NCI-H69 (cell line): ENCODE measurements at places on chromosomes 11 and 22.
A peak's percentile ranks its signal among the peaks of the same experiment; 100 is the strongest.

DNA sequence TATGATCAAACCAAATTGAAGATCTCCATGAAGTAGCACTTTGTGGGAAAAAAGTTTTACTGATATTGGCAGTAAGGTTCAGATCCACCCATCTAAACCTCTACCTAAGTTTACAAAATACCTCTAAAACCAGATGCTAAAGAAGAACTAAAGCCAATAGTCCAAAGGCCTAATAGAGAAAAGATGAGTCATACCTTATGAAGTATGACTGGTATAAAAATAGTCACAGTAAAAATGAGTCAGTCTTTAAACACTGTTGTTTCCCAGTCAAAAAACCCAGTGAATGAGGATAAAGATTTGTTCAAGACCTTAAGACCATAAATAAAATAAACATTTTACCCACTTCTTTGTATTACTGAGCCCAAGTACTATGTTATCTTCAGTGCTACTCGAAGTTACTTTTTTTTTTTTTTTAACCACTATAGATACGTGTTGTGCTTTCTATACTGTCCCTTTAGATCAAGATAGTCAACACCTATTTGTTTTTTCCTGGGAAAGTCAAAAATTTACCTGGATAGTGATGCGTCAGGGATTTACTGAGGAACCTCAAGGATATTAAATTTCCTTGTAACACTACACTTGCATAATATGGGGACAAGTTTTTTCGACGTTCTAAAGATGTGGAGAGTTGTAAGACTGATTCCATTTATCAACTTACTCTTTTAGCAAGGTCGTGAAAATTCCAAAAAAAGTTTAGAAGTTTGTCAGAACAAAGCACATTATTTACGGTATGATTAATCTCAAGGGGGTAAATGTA lies 87.3 kb downstream of the CCDC73 start:
- no peak for DNase-seq

- peak; percentile 29 for DNase-seq
Measured at GRCh38 chr22:32476281-32477195, 1.9 kb downstream of the FBXO7 start.

DNA sequence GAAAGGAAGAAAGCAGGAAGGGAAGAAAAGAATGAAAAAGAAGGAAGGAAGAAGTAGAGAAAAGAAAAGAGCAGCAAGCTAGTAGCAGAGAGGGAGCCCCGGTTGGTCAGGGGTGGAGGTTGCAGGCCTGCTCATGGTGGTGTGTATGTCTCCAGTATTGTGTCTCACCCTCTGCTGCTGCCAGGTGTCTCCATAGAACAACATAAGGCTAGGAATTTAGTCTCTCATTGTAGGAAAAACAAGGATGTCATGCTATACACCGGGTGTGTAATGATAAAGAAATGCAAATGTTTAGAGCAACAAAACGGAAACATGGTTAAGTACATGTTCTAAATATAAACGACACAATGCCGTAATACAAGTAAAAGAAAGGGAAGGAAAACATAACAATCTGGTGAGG lies 342.5 kb downstream of the NTM start:
- no peak for DNase-seq

DNA sequence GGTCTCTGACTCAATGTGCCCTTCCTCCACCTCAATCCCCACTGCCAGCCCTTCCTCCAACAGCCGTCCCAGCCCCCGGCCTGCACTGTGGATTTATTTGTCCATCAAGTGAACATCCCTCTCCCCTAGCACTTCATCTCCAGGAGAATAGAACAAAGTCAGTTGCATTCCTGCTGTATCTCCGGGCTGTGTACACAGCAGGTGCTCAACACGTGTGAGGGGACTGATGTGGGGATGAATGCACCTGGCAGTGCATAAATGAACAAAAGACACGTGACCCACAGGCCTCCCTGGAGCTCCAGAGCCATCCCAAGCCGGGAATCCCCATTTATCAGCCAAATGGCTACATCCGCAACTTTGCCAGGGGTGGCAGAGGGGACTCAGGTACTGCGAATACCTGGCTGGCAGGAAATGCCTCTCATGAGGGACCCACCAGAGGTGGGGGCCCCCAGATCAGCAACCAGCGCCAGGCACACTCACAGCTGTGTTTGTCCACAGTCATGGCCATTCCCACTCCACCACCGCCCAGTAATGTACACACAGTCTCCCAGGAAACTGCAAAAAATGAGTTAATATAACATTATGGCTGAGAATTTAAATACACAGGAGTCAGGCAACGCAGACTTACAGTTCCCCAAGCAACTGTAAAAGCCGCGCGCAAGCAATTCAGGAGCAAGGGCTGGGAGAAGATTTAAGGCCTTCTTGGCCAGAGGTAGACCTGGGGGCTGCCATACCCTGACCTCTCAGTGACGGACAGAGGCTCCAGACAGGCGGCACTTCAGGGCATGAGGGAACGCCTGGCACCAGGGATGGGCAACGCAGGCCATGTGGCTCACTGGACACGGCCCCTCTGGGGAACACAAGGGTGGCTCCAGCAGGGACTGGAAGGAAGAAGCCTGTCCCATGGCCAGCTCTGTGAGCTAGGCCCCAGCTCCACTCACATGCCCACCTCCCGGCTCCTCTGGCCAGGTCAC lies 50.3 kb upstream of the TCF20 start:
- peak; percentile 94 for DNase-seq

GRCh38 chr11:134632347-134633119 lies 220.5 kb upstream of the B3GAT1 start:
- DNase-seq, result no peak

- DNase-seq, result no peak
Measured at GRCh38 chr11:68374531-68374930, 62.1 kb downstream of the LRP5 start.

DNA sequence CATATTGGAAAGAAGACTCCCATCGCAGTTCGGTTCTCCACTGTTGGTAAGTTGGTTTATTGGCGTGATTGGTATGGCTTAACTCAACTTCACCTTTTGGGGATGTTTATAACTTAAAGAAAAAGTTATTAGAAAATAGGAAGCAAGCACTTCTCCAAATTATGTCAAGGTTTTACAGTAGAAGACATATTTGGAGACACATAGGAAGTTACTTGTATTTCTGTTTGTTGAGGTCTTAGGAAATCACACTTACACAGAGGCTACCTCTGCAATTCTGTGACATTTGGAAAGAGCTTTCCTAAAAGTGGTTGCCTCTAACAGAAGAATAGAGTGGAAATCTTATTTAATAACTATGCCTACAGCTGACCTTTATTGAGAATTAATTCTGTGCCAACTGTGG lies 12.3 kb downstream of the CAT start:
- no peak for DNase-seq

DNA sequence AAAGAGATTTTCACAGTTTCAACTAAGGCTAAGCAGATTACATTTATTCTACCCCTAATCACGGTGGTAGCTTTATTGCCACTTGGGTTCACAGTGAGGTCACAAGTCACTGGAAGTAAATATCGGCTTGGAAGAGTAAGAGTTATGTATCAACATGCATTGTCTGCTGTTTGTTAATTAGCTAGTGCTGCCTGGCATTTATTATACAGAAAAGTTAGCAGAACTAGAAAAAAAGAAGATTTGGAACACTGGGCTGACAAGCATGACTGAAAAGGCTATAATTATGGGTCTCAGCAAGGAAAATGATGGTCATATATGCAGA lies 13.7 kb upstream of the RAB38 start:
- peak; percentile 86 for DNase-seq

DNA sequence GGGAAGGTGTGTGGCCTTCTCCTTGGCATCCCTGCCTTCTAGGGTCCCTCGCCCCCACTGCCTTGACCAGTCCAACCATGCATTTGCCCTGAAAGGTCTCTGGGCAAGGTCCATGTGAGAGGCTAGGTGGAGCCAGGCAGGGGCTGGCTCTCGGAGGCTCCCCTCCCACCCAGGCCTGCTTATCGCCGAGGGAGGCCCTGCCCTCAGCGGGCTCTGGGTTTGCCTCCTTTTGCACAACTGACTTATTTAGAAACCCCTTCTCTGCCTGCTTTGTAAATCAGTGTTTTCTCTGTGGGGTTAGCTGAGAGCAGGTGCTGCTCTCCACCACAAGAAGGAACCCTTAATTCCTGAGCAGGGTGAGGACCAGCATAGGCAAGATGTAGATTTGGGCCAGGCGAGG lies 47.7 kb downstream of the CD82 start:
- no peak for DNase-seq

- peak; percentile 60 for DNase-seq
Measured at GRCh38 chr11:120652705-120653335, 141.3 kb downstream of the GRIK4 start.

- DNase-seq, result no peak
Measured at GRCh38 chr22:44539467-44540063, 41.5 kb upstream of the RTL6 start.

GRCh38 chr11:12529793-12530192 lies 144.4 kb upstream of the TEAD1 start:
- no peak for DNase-seq

DNA sequence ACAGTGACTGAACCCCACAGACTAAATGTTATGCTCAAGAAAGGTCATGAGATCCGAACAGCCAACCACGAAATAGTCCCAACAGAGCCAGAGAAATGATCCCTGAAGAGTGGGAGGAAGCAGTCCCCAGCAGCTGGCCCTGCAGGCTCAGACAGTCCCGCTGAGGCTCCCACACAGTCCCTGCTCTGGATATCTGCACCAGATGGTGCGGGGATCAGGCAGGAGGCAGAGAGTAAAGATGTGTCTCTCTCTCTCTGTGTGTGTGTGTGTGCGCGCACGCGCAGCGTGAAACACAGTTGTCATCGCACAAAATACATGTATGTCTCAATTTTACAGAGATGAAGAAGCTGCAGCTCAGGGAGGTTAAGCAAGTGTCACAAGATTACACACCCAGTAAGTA lies 27.9 kb downstream of the GUCY1A2 start:
- DNase-seq, result peak; percentile 68

- DNase-seq, result peak; percentile 19
Measured at GRCh38 chr22:46914481-46914880, 152.0 kb downstream of the TBC1D22A start.

DNA sequence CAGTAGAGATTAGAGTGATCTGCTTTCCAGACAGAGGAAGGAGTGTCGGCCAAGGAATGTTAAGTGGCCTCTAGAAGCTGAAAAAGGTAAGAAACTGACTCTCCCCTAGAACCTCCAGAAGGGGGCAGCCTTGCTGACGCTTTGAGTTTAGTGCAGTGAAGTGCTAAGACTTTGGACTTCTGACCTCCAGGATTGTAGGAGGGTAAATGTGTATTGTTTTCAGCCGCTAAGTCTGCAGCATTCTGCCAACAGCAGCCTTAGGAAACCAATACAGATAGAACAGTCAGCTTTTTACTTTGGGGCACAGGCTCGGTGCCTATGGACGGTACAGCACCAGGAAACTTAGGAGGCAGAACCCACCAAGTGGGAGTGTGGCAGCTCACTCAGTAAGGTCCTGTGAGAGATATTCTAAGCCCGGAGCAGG lies 3.6 kb upstream of the TBC1D22A start:
- DNase-seq, result peak; percentile 57

DNA sequence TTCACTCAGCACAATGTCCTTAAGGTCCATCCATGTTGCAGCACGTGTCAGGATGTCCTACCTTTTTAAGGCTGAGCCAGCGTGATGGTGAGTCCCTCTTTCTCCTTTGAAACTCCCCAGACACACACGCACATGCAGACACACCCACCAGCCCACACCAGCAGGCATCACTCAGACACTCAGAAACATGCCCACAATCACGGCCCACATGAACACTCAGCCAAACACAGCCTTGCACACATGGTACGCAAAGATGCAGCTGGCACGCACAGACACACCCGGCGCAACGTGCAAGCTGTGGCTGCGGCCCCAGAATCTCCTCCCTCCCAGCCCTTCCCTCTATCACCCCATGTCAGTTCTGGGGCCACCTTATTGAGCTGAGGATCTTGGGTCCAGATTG lies 8.0 kb downstream of the FADS3 start:
- no peak for DNase-seq

DNA sequence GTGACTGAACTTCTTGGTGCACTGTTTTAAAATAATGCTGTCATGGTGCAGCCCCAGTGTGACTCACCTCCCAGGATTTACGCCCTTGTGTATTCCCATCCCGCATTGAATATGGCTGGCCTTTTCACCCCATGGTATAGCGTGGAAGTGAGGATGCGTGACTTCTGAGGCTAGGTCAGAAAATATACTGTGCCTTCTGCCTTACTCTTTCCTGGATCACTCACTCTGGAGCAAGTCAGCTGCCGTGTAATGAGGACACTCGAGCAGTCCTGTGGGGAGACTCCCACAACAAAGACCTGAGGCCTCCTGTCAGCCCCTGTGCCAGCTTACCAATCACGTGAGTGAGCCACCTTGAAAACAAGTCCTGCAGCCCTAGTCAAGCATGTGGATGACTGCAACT lies 471.9 kb upstream of the KIRREL3 start:
- no peak for DNase-seq

DNA sequence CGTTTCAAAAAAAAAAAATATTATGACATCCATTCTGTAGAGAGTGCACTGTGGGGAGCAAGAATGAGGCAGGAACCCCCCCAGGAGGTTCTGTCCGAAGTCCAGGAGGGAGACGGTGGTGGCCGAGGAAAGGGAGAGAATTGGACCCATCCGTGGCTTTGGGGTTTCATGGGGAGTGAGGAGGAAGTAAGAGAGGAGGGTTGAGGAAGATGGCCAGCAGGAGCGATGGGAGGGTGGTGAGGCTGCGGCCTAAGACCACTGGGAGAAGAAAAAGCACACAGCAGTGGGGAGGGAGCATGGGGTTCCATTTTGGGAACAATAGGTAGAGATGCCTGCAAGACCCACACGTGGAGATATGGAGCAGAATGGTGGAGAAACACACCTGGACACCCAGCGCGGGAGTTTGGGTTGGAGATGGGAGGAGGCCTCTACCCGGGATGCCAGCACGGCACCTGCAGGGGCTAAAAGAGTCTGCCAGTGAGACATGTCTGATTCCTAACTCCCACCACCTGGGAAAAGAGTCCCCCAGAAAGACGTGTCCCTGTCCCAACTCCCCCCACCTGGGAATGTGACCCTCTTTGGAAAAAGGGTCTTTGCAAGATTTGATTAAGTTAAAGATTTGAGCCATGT lies 72.5 kb upstream of the SHANK2 start:
- no peak for DNase-seq

DNA sequence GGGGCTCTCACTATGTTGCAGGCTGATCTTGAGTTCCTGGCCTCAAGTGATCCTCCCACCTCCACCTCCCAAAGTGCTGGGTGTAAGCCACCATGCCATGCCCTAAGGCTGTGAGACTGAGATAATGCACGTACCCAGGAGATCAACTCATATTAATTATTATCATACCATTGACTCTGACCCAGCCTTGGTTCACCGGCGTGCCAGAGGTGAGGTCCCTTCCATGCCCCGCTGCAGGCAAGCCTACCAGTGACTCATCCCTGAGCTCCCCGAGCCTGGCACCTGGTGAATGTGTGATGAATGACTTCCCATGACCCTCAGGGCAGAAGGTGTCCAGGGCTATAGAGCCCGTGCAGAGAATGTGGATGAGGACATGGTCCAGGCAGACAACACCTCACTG lies 12.1 kb downstream of the GAL3ST1 start:
- DNase-seq, result peak; percentile 18

GRCh38 chr11:5288108-5288905 lies 13.4 kb downstream of the OR51B4 start:
- no peak for DNase-seq

GRCh38 chr22:20783844-20784723 lies 10.2 kb downstream of the SERPIND1 start:
- peak; percentile 46 for DNase-seq

GRCh38 chr11:82823647-82824619 lies 76.3 kb downstream of the PRCP start:
- DNase-seq, result peak; percentile 60
